ENCODE measurements at places on chromosomes 5 and 9.

GRCh38 chr5:82847562-82847961 is 229.6 kb downstream of the TMEM167A start:
- no peak for DNase-seq

- DNase-seq: no peak
Measured at GRCh38 chr9:123322273-123323195, 33.5 kb upstream of the CRB2 start.

DNA sequence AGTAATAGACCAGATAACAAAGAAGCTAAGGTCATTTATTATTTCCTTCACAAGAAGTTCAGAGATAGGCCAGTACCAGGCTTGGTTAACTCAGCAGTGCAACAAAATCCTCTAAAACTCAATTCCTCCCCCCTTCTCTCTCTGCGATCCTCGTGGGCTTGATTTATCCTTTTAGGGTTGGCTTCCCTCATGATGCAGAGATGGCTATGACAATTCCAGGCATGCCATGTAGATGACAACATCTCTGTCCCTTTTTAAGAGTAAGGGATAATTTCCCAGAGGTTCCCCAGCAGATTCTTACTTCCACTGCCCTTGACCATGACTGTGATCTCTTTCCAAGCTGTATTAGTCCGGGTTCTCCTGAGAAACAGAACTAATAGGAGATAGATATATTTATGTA is 28.7 kb upstream of the DAP start:
- no peak for DNase-seq

DNA sequence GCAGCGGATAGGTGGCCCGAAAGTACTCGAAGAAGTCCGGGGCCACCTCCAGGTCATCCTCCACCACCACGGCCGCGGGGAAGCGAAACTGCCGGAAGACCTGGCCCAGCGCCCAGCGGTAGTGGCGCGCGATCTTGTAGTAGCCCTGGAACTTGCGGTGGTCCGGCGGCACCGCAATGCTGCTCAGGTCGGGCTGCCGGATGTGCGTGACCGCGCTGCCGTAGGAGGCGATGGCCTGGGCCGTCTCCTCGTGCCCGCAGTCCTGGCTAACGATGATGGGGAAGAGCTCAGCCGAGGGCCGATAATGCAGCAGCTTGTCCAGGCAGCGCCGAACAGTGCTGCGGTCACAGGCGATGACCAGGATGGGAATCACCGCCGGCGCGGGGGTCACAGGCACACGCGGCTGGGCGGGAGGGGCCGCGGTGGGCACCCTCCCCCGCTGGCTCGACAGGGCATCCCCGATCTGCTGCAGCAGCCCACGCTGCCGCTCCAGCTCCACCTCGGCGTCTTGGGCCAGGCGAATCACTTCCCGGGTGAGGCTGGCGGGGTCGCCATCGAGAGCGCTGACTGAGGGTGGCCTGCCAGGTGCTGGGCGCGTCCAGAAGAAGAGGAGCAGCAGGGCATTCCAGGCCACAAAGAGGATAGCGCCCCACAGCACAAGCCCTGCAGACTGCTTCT is 10.2 kb downstream of the MGAT1 start:
- DNase-seq: no peak

DNA sequence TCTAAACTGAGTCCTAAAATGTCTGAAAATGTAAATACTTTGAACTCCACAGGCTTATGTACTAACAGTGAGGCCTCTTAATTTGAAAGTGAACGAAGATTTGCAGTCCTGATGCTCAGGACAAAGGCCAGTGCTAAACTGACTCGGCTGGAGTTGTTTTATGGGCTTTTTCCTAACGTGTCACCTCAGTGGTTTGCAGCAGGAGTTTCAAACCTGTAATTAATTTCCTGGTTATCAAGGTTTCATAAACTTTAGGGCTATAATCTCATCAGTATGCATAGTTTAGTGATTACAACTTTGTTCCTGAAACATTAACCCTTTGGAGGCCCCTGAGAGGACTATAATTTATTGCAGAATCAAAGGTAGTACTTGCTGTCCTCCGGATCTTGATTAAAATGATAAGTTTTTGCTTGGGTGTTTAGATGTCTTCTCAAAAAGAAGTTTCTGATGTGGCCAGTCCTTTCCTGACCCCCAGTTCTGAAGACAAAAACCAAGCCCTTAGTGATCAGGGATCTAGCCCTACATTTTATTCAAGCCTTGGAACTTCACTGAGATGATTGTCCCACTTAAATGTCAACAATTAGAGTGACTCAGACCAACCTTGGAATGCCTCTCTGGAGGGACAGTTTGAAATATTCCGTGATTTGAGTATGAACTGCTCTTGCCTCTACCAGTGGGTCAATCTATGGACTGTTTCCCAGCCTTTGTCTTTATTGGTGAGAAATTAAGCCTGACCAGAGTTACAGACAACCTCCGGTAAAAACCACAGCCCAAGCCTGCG is 11.1 kb upstream of the S100Z start:
- peak; percentile 46 for DNase-seq

- DNase-seq: no peak
Measured at GRCh38 chr9:125476645-125477044, 215.0 kb downstream of the GAPVD1 start.

DNA sequence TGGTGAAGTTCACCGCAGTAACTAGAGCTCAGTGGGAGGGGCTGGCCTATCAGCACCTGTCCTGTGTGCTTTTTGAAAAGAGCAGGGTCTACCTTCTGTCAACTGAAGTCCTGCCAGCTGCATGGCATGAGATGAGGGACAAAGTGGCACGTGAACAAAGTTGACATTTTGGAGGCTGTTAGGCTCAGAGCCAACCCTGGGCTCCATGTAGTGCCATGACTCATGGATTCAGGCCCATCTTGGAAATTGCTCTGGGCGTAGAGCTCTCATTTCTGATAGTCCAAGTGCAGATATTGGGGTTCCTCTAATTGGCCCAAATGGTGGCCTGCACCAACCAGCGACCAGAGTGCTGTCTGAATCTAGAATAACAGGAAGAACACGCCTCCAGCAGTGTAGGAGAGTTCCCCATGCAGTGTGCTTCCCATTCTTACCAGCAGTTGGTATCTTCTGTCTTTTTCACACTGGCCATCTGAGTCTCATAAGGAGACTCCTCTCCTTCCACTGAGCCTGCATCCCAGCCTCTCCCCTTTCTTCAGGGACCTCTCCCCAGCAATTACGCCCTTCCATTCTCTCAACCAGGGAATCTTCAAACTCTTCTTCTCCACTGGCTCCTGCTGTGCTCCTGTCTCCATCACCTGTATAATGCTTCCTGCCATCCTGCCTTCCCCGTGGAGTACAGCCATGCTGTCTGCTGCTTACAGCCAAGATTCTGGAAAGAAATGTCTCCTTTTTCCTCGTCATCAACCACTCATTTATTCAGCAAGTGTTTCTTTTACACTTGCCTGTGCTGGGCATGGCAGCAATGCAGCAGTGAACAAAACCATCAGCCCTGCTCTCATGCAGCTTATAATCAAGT is 30.4 kb downstream of the IRF1 start:
- DNase-seq: no peak

- DNase-seq: no peak
Measured at GRCh38 chr5:4780633-4781032, 359.5 kb upstream of the ADAMTS16 start.

GRCh38 chr5:73122875-73123810 is 2.8 kb downstream of the TMEM171 start:
- DNase-seq: no peak

DNA sequence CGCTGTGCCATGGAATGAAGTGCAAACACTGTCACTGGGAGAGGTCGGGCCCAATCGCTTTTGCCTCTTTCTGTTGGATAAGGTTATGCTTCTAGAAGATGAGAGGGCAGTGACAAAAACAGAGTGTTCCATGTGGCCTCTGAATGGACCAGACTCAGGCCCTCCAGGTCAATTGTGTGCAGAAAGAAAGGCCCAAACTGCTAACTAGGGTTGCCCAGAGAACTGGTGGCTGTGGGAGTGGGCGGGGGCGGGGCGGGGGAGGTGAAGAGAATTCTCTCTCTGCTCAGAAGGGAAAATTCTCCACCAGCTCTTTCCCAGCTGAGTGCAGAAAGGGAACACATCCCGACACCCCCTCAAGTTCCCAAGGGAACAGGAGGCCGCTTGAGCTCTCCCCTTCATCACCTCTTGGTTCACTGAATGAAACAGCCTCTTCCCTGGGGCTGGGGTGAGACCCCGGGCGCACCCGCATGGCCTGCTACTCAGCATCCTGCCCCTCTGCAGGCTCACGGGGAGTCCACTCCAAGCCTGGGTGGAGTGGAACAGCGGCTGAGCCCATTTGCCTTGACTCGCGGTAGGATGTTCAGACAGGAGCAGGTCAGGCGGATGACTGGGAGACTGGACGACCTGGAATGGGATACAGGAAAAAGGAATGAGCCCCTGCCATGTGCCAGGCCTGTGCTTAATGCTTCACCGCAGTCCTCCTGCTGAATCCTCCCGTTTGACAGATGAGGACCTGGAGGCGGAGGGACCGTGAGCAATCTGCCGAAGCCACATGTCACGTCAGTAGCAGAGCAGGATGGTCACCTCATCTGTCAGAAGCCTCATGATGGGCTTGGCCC is 93.8 kb upstream of the FANCC start:
- DNase-seq: no peak

DNA sequence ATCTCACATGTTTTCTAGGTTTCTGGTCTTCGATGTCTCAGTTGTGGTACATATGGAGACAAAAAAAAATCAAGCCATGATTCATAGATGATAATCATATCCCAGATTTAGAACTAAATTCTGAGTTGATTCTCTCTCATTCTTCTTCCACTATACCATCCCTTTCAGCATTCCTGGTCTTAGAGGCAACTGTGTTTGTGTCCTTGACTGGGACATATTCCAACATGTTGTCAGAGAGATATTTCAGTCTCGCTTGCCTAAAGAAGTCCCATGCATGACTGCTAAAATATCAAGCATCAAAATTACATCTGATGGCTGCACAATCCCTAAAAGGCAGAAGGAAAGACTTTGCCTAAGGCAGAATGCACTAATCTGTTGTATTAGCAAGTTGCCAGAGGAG is 236.6 kb downstream of the PSAT1 start:
- no peak for DNase-seq

GRCh38 chr5:79875230-79875629 is 115.8 kb downstream of the MTX3 start:
- no peak for DNase-seq

GRCh38 chr9:27470291-27470856 is 53.7 kb upstream of the IFNK start:
- DNase-seq: no peak

DNA sequence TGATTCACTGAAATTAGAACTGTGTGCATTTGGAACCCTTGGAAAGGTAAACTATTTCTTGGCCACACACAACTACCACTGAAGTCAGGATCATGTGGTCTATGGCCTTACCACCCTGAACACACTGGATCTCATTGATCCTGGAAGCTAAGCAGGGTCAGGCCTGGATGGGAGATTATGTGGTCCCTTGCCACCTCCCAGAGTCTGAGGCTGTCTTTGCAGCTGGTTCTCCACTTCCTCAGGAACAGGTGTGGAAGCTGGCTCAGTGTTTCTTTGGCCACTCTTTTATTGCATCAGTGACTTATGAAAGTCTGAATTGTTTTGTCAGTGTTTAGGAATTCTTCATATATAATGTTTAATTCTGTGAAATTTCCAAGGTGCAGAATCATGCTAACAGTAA is 89.2 kb downstream of the TEK start:
- DNase-seq: no peak

GRCh38 chr5:132259069-132259851 is 1.8 kb downstream of the PDLIM4 start:
- no peak for DNase-seq

- no peak for DNase-seq
Measured at GRCh38 chr5:151600069-151600665, 9.0 kb upstream of the FAT2 start.

GRCh38 chr9:81035171-81035570 is 654.2 kb downstream of the TLE1 start:
- no peak for DNase-seq

- no peak for DNase-seq
Measured at GRCh38 chr5:33372721-33373472, 67.9 kb upstream of the TARS1 start.

All from renal cortex interstitium (tissue), 15 donors.